ENCODE measurements at places on chromosomes 13 and 19. TPM values are rescaled to one million over a fixed set of nuclear protein-coding genes. Genes with fewer than 3 reads are reported as not detected.
A peak's percentile ranks its signal among the peaks of the same experiment; 100 is the strongest.

- H3K4me1 ChIP-seq, result peaks cover 20% of the 10 kb centered on the region
- no peaks in the 10 kb centered on the region for H3K36me3 ChIP-seq
- no peak for DNase-seq
- no peak overlapping the region for H3K4me3 ChIP-seq
- H3K27ac ChIP-seq, result no peak overlapping the region
These were observed 2.1 kb downstream of the TMEM255B start for GRCh38 chr13:113761136-113761535.

DNA sequence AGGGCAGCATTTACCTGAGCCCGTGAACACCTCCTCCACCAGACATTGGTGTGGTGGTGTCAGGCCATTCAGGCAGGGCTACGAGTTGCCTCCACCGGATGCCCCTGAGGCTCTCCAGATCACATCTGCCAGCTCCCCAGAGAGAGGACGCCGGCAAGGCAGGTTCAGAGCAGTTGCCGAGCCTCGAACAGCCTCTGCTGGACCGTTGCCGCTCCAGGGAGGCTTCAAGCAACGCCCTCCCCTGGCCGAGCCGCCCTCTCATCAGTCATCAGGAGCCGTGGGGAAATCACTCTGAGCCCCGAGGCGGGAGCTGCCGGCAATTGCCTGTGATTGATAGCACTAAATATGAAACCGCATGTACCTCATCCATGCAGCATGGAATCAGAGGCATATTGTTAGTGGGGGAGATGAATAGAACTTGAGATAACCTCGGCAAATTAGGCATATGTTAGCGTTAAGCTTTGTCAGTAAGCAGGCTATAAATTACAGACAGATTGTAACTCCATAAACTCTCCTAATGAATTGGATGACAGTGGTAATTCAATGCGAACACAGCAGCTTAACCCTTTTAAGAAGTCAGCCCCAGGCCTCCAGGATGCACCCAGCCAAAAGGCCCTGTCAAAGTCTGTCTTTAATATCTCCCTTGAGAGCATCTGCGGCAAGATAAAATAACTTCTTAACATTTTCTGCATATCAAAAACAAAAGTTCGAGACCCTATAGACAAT, 29.8 kb upstream of the SPACA7 start:
- H3K36me3 ChIP-seq, result no peaks in the 10 kb centered on the region
- H3K27me3 ChIP-seq, result peaks cover 6% of the 10 kb centered on the region
- H3K4me1 ChIP-seq, result no peaks in the 10 kb centered on the region

GRCh38 chr13:66077132-66077689, 1152.9 kb downstream of the PCDH9 start:
- H3K27me3 ChIP-seq, result no peaks in the 10 kb centered on the region
- H3K4me1 ChIP-seq, result no peaks in the 10 kb centered on the region
- DNase-seq, result no peak
- no peak overlapping the region for H3K27ac ChIP-seq

DNA sequence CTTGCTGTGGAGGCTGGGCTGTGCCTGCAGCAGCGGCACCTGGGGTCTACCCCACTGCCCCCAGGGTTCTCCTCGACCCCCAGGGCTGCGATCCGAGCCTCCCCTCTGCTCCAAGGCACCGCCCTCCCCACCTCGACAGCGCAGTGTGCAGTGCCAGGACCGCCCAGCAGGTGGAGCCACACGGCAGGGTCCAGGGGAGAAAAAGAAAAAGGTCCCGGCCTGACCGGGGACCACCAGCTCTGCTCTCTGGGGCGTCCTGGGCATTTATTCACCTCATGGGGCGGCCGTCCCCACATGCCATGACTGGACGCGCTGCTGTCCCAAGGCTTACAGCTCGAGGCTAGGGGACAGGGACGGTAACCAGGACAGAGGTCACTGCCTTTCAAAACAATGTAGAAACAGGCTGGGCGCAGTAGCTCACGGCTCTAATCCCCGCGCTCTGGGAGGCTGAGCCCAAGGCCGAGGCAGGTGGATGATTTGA, 10.6 kb downstream of the REXO1 start:
- H3K27me3 ChIP-seq, result no peaks in the 10 kb centered on the region
- no peak overlapping the region for H3K4me3 ChIP-seq
- no peaks in the 10 kb centered on the region for H3K36me3 ChIP-seq

DNA sequence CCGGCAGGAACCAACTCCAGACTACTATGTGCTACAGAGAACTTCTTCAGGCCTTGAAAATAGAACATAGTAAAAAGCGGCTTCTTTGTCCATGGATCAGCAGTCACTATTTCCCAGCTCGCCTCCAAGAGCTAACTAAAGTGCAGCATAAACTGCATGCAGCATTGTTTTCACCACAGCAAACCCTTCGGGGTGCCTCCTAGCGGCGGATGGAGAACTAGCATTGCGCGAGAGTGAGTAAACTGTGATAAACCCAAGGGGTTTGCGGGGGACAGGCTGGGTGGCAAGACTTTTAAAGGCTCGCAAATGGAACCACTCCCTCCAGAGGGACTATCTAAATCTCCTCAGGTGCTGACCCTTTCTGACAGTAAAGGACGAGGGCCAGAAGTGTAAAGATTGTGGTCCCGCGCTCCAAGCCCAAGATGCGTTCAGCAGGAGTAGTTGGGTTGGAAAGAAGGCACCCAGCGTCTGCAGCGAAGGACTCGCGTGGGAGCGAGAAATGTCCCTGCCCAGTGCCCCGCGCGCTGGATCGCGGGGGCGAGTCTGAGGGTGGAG, 21.5 kb upstream of the SGCG start:
- DNase-seq, result peak; percentile 12
- H3K4me3 ChIP-seq, result no peak overlapping the region
- no peaks in the 10 kb centered on the region for H3K4me1 ChIP-seq
- no peaks in the 10 kb centered on the region for H3K36me3 ChIP-seq
- no peak overlapping the region for H3K27ac ChIP-seq

DNA sequence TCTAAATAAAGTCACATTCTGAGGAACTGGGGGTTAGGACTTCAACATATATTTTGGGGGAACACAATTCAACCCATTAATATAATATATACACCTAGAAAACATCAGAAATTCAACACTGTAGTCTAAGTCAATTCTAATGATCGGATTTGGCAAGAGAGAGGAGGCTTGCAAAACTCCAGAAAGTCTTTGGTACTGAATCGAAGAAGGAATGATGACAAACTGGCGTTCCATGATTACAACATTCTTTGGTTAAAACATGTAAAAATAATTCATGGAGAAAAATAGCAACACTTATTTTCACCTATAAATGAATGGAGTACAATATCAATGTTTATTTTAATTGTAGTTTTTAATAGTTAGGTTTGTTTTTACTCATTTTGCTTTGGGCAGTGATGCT, 62.4 kb downstream of the MBNL2 start:
- no peak for DNase-seq
- no peak overlapping the region for H3K27ac ChIP-seq
- no peaks in the 10 kb centered on the region for H3K27me3 ChIP-seq
- H3K36me3 ChIP-seq, result no peaks in the 10 kb centered on the region
- H3K4me1 ChIP-seq, result peaks cover 43% of the 10 kb centered on the region
- H3K4me3 ChIP-seq, result no peak overlapping the region

FAM83E gene
- total RNA-seq, result 4.2 TPM

- H3K27ac ChIP-seq, result no peak overlapping the region
- H3K4me3 ChIP-seq, result no peak overlapping the region
- no peaks in the 10 kb centered on the region for H3K27me3 ChIP-seq
- no peak for DNase-seq
These were observed 69.2 kb downstream of the NALCN start for GRCh38 chr13:101346942-101347728.

DNA sequence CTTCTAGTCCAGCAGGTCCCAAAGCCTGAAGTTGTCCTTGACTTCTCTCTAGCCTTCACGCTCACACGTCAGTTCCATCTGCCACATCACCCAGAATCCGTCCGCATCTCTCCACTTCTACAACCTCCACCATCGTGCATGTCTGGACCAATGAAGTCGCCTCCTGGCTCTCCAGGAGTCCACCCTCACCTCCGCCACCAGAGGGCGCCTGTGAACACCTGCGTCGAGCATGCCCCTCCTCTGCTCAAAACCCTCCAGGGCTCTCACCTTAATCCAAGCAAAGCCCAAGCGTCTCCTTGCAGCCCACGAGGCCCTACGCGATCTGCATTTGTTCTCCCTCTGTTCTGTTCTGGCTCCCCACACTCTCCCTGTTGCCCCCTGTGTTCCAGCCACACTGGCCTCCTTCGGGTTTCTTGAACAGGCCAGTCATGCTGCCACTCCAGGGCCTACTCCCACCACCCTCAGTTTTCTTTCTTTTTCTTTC, 3.7 kb downstream of the USHBP1 start:
- no peaks in the 10 kb centered on the region for H3K27me3 ChIP-seq
- DNase-seq, result peak; percentile 88
- H3K36me3 ChIP-seq, result no peaks in the 10 kb centered on the region
- no peak overlapping the region for H3K4me3 ChIP-seq
- H3K27ac ChIP-seq, result peak overlapping the region; percentile 87

EPN1 gene
- total RNA-seq, result 52.4 TPM

DNA sequence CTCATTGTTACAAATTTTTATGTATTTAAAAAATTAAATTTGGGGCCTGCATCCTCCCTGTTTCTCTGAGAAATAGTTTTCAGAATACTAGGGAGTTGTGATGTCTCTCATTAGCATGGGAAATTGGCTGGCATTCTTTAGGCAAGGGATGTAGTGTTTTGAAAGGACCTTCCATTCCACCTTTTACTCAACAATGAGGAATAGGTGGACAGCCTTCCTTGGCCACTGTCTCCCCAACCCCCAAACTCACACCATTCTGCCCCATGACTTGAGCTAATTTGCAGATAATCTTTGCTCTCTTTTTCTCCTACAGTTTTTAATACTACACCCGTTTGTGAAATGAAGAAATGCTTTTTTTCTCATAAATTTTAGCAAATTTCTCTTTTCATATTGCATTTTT, 244.6 kb upstream of the SPRY2 start:
- no peak overlapping the region for H3K4me3 ChIP-seq
- H3K27ac ChIP-seq, result no peak overlapping the region
- H3K27me3 ChIP-seq, result no peaks in the 10 kb centered on the region
- H3K4me1 ChIP-seq, result no peaks in the 10 kb centered on the region
- no peak for DNase-seq

All from body of pancreas (tissue), 4 donors.